Stimulated activated CD4-positive, alpha-beta T cell treated with anti-CD3 and anti-CD28 coated beads, Interleukin-2, amount 100 ng/mL, for 24 hours (primary cell): ENCODE measurements at places on chromosomes 2 and 18.

- DNase-seq = no peak
These were observed 42.7 kb upstream of the GORASP2 start for GRCh38 chr2:170886386-170886785.

DNA sequence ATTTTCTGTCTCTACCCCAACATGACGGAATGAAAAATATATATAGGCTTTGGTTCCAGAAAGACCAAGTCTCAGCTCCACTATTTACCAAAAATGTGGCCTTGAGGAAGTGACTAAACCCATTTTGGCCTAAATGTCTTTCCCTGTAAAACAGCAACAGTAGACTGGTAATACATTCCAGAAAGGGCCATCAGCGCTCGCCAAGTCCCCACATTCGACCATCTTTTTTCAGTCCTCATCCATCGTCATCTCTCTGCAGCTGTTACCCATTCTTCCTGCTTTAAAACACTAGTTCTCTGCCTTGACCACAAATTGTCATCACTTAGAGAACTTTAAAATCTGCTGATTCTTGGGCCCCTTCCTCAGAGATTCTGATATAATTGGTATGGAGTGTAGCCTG lies 183.8 kb upstream of the CTAGE1 start:
- DNase-seq = no peak

DNA sequence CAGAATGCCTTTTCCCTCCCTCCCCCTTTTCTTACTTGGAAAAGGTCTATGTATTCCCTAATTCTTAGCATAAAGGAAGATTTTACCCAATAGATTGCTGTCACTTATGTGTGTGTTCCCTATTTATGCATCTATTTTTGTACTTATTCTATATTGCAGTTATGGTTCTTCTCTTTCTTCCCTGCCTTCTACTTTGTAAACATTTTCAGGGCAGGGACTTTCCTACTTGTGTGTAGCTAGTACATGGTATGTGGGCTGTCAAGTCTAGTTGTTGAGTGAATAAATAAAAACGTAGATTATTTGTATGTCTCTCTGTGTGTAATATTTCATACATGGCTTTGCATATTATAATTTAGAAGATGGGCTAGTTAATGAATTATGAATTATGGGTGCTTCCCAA lies 45.3 kb downstream of the PSMD14 start:
- DNase-seq = no peak

DNA sequence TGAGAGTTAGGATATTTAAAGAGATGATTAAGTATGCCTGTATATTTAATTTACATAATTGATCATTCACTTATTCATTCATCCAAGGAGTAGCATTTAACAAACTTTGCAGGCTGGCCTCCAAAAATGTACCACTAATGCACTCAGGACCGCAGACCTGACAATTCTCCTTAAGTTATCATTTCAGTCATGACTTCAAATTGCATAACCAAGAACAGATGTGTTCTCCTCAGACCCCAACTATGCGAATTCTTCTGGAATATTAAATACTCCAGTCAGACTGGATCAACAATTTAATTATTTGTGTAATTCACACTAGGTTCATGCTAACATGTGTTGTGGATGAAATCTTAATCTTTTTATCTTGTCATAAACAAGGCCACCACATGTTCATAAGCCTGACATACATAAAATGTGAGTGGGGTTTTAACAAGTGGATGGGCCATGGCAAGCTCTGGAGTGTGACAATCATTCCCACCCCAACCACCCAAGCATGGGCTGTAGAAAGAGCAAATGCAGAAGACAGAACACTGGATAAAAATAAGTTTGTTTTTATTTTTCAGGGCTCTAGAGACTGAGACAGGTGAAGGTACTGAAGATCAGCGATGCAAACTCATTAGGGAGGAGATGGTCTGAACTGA lies 3.2 kb downstream of the REG1B start:
- no peak for DNase-seq

DNA sequence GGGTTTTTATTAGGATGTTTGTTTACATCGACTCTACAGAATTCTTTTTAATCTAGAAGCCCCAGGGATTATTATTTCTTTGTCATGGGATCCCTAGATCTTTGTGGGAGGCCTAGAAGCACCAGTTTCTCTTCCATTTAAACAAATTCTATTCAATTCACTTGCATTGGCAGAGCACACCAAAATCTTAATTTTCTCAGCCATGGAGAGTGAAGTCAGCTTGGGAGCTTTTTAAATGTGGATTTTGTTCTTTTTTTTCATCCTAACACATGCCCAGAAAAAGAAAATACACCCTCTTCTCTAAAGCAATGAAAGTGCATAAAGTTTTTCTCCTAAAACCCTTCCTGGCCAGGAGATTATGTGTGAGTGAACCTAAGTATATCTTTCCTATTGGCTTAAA lies 38.5 kb downstream of the CDCA7 start:
- DNase-seq = no peak
